Daoy (cell line): ENCODE measurements at places on chromosomes 11 and 22.

DNA sequence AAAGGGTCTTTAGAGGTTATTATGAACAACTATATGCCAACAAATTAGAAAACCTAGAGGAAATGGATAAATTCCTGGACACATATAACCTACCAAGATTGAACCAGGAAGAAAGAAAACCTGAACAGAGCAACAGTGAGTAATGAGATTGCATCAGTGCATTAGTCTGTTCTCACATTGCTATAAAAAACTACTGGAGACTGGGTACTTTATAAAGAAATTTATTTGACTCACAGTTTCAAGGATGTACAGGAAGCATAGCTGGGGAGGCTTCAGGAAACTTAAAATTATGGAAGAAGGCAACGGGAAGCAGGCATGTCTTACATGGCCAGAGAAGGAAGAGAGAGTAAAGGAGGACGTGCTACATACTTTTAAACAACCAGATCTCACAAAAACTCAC, 70.8 kb upstream of the GNAZ start:
- DNase-seq: no peak

DNA sequence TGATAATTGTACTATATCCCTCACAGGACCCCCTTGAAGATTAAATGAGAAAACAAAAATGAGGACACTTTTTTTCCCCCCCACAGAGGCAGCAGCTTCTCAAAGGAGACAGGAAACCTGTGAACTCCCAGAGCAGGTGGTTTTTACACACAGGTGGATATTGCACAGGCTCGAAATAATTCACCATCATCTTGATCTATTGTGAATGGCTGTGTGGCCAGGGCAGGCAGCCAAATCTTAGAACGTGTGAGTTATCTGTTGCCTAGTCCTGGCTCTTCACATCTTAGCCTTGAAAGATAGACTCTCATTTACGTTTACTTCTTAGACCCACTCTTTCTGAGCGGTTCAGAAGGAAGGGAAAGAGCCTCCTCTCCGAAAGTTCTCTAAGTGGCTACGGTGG, 23.5 kb downstream of the PPFIBP2 start:
- no peak for DNase-seq

DNA sequence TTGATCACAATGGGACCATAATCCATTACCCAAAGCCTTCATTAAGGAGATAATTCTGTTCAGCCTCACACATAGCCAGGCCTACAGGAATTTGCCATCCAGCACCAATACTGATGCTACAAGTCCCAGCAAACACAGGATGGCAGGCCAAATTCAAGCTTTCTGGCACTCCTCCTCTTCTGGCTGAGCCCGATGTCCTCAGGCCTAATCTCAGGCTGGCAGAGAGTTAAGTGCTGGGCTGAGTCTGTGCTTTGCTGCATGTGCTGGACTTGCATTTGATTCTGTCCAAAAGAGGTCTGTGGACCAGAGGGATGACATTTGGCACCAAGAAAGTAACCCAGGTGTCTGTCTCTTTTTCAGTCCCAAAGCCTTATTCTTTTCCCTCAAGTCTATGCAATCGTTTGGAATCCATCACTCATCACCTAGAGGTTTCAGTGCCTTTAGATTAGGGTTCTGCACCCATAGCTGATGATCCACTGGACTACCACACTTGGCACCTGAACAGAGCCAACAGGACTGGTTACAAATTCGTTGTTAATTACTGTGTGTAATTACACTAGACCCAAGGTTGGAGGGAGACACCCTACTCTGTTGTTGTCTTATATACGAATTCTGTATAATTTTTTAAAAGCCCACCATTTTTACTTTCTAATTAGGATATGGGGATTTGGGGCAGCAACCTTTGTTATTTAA, 19.4 kb upstream of the LIN7C start:
- no peak for DNase-seq

DNA sequence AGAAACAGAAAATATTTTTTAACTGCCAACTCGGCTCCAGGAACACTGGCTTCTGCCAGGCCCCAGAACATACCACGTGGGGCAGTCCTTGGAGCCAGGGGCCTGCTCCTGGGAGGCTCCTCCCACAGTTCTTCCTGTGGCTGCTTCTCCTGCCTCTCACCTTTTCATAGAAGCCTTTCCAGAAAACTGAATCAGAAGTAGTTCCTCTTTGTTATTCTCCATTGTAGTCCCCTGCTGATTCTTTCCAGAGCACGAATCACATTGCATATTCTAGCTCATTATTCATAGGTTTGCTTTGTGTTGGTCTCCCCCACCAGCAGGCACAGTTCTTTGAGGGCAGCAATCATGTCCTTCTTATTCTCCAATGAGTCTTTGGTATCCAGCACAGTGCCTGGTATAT, 106.0 kb downstream of the EFCAB6 start:
- DNase-seq: no peak

GRCh38 chr11:100715165-100715761, 28.2 kb downstream of the ARHGAP42 start:
- no peak for DNase-seq

DNA sequence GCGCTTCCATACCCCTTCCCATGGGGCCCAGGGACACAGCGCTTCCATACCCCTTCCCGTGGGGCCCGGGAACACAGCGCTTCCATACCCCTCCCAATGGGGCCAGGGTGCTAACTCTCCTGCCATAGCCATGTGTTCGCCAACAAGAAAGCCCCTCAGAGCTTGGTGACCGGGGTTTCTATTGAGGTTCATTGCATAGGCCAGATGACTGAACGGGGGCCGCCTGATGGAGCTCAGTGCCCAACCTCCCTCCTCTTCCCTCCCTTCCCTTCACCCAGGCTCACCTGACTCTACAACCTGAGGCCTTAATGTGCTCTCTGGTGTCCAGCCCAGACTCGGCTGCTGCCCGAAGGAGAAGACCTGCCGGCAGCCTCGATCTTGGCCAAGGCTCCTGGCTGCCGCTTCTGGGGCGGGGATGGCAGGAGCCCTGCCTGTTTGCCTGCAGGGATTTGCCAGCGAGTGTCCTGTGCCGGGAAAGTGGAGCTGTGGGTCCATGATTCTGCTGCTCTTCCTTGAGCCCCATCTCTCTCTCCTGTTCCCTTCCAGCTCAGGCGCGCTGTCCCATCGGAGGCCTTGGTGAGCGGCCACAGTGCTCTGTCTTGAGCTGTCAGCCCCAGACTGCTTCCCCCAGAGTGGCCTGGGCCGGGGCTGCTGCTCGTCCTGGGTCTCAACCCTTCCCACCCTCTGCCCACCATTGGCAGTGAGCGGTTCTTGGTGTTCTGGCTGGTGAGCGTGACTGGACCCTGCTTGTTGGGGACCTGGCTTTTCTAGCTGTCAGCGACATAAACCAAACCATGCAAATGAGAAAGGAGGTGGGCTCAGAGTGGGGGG, 267.0 kb downstream of the TBC1D22A start:
- DNase-seq: no peak

DNA sequence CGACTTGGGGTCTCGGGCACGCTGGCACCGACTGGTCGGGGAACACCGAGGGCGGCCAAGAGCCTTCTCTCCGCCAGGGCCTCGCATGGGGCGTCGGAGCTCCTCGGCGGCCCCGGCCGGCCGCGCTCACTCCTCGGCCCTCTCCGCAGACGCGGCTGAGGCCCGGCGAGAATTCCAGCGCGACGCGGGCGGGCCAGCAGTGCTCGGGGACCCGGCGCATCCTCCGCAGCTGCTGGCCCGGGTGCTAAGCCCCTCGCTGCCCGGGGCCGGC, 5.6 kb downstream of the TBX1 start:
- no peak for DNase-seq

DNA sequence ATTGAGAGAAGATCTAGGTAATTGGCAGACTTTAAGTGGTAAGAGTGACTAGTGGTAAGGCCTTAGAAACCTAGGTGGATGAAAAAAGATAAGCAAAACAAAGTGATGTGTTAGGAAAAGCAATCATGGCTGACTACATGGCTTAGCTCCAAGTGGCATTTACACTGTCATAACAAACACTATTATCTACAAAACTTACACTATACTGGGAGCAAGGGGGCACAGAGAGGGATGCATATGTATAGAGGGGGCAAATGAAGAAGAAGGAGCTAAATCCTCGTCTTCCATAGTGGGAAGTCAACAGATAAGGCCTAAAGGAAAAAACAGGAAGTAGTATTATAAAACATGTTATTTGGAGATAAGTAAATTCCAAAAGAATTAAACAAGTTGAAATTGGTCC, 32.5 kb downstream of the ADORA2A start:
- DNase-seq: no peak

DNA sequence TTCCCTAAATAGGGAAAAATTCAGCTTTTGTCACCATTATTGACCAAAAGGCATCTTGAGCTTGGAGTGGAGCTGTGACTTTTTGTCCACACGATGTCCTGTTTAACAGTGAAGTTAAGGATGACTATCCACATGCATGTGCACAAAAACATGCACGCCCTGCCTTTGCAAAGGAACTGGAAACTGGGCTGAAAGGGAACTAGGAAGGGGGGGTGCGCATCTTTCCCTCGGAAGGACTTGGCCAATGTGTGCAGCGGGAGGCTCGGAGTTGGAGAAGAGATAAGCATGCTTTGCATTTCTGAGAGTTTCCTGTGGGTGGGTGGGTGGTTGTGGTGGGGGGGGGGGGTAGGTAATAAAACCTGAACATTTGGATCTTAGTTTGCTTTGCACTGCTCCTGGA, 411 bp upstream of the KIRREL3 start:
- DNase-seq: peak; percentile 33

DNA sequence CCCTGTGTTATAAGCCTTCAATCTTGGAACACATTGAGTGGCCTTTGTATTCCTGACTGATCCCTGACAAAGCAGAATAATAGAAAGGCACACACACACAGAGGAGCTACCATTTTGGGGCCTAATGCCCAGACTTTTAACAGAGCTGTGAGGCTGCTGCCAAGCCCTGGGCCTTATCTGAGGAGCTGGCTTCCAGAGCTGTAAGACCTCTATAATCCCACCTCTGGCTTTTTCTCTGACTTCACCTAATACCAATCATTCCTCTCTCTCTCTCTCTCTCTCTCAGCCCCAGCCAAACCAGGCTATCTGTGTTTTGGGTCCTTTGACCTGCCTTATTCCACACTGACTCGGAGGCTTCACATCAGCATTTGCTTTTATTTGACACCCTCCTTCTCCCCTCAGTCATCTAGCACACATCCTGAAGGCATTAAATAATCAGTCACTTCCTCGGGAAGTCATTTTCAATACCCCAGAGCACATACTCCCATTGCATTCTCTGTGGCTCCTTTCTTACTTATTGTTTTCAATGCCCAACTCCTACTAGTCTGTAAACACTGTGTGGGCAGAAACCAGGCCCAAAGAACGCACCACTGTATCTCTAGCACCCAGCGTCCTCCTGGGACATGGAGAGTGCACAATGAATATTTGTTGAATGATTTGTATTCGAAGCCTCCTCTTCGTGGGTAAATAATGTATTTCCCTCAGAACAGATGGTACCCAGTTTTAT, 21.2 kb upstream of the TRIM44 start:
- DNase-seq: no peak

- peak; percentile 26 for DNase-seq
Observed at GRCh38 chr11:17719028-17719937, at the start of gene MYOD1. MYOD1 (plus strand) TSS chr11:17719571; CDS start chr11:17719783, 212 bp downstream.

DNA sequence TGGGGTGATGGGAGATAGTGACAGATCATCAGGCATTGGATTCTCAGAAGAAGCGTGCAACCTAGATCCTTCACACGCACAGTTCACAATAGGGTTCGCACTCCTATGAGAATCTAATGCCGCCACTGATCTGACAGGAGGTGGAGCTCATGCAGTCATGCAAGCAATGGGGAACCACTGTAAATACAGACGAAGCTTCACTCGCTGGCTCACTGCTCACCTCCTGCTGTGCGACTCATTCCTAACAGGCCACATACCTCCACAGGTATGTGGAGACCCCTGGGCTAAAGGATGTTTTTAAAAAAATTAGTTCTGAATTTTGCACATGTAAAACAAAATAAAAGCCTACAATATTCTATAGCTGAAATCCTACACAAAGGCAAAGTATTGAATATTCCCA, 20.5 kb upstream of the TEAD1 start:
- no peak for DNase-seq

DNA sequence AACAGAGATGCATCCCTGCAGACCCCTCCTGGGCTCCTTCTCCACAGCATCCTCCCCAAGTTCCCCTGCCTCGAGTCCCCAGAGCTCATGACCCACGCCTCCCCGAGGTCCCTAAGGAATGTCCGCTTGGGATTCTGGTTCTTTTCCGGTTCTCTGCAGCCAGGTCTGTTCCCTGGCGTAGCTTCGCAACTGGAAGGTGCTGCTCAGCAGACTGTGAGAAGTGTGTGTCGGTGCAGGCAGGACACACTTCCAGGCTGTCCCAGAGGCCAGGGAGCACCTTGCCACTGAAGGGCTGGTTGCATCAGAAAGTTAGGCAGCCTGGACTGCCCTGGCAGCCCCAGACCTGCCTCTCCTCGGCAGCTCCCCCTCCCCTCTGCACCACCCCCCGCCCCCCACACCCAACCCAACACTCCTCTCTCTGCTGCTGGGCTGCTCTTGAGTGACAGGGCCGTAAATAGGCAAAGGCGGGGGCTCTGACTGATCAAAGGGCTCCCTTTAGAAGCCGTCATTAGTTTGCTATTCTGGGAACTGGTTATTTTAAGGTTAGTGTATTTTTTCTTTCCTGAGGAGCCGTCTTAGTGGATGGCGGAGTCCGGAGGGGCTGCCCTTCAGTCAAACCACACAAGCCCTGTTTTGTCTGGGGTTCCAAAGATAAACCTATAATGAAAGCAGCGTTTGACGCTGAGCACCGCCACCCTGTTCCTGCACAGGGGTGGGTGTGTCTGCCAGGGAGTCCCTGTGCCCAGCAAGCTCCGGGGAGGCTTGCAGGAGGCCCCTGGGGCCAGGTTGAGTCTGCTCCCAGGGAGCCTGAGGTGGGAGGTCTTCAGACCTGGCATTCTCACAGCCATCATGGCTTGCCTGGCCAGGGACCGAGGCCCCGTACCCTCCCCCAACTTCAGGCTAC, 88.6 kb upstream of the KCNQ1OT1 start:
- no peak for DNase-seq

DNA sequence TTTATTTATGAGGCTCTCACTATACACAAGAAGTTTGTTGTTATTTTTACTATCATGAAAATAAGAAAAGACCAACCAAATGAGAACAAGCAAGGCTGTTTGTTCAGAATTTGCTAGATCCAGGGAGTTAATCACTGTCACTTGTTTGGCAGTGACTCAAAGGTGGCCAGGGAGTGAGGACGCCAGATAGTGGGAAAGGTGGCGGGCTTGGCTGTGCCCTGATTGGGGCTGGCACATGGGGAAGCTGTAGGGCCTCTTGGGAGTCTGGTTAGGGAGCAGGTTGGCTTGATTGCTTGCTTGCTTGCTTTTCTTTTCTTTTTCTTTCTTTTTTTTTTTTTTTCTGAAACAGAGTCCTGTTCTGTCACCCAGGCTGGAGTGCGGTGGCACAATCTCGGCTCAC, 53.1 kb upstream of the SLC22A12 start:
- no peak for DNase-seq

DNA sequence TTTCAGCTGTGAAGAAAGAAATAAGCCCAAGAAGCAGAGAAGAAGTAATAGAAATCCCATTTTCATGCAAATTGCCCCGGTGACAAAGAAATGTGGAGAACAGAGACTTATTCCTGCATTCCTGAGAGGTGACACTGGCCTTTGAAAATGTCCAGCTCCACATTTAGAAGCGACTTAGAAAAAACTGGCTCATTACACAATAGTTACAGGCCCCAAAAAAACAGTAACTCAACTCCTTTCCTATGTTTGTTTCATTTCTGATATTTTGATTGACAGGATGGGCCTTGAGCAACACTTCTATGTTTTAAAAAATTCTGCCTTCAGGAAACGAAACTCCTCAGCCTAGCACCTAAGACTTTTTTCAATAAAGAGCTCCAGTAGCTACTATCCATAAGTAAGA, 726.9 kb upstream of the TENM4 start:
- DNase-seq: no peak
